CD4-positive, alpha-beta T cell (primary cell): ENCODE measurements at places on chromosomes 1 and 21. TPM values are rescaled to one million over a fixed set of nuclear protein-coding genes. Genes with fewer than 3 reads are reported as not detected.

TDRD5 gene
- total RNA-seq = not detected

TMEM52 gene
- total RNA-seq = 0.49 TPM

PRELP gene
- not detected for total RNA-seq

GBP5 gene
- total RNA-seq = 52.9 TPM

ASAP3 gene
- total RNA-seq = 1.2 TPM

TSPAN1 gene
- not detected for total RNA-seq

LSS gene
- 30.4 TPM for total RNA-seq

CELA3B gene
- total RNA-seq = not detected

GIPC2 gene
- total RNA-seq = not detected

COL24A1 gene
- total RNA-seq = 0.25 TPM

LIPI gene
- total RNA-seq = not detected

PTPRF gene
- total RNA-seq = 0.14 TPM

RAB25 gene
- 0.58 TPM for total RNA-seq

THEM4 gene
- 24.5 TPM for total RNA-seq

PPM1J gene
- total RNA-seq = 0.39 TPM

RRAGC gene
- total RNA-seq = 9.2 TPM

ENAH gene
- total RNA-seq = not detected

ALX3 gene
- total RNA-seq = not detected

UCK2 gene
- 0.67 TPM for total RNA-seq

KLHDC7A gene
- not detected for total RNA-seq

SYT11 gene
- total RNA-seq = 6.1 TPM

EXTL1 gene
- total RNA-seq = not detected

NKAIN1 gene
- not detected for total RNA-seq

ASPM gene
- 0.36 TPM for total RNA-seq

KCNJ6 gene
- not detected for total RNA-seq
